ENCODE measurements at places on chromosomes 11 and 22.

- DNase-seq: no peak
Measured at GRCh38 chr22:23752750-23753149, 1.5 kb downstream of the VPREB3 start.

- no peak for DNase-seq
Measured at GRCh38 chr11:6391537-6392134, 1.4 kb downstream of the SMPD1 start.

- DNase-seq: peak; percentile 30
Measured at GRCh38 chr22:43851058-43851978, 11.0 kb downstream of the SULT4A1 start.

DNA sequence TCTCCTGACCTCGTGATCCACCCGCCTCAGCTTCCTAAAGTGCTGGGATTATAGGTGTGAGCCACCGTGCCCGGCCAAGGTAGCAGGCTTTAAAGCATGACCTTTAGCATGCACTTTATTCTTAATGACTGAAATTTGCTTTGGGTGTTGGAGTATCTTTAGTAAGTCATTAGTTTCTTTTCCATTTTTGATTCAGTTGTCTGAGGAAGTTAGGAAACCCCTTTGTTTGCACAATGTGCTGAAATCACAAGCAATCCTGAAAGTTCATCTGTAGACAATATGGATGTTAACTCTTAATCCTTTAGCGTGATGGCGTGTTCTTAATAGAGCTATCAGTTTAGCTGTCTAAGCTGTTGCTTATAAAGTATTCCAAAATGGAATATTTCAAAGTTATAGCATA lies 16.8 kb downstream of the SDHD start:
- no peak for DNase-seq

- no peak for DNase-seq
Measured at GRCh38 chr22:17234144-17234623, 14.9 kb upstream of the ADA2 start.

DNA sequence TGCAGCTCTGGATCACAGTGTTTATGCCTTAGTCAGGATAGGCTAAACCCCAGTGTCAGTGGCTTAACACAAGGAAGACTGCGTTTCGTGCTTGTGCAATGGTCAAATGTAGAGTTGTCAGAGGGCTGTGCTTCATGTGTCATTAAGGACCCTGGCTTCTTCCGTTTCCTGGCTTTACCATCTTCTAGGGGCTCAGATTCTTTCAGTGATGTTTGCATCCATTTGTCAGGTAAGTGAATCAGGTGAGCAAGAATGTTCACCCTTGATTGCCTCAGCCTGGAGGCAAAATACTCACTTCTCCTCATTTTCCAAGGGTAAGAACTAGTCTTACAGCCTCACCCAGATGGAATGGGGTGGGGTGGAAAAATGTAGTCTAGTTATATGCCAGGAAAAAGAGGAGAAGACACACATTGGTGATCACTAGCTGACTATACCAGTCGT lies 20.5 kb upstream of the AMOTL1 start:
- DNase-seq: no peak

- DNase-seq: no peak
Measured at GRCh38 chr11:32479291-32479690, 44.0 kb upstream of the WT1 start.

Data from left forelimb (tissue), 1 donor.